Stimulated activated CD8-positive, alpha-beta memory T cell treated with anti-CD3 and anti-CD28 coated beads, Interleukin-7, amount 100 ng/mL, for 1 hour (primary cell): ENCODE measurements at places on chromosomes 11 and 22.

DNA sequence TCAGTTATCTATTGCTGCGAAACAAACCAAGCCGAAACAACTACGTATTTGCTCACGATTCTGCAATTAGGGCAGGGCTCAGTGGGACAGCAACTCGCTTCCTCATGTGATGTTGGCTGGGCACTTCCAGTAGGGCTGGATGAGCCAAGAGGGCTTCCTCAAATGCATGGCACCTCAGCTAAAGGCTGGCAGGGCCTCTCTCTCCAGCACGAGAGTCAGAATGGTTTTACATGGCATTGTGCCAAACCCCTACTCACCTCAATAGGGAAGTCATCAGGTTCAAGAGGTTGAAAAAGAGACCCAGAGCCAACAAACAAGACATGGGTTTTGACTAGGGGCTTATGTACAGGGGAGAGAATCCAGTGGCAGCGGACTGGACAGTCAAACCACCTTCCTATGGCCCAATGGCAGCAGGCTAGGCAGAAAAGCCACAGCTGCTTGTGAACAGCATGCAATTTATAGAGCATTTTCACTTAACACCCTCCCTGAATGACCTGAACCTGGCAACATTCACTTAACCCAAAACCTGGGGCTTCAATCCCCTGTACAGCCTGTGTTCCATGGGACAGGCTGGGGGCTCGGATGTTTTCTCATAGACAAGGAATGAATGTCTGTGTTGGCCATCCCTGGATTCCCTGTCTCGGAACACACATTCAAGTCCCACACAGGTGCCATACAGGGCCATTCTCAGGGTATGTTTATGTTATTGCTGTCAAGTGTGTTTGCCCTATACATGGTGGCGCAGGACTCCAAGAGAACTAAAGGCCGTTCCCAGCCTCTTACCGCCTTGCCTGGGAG lies 154.2 kb upstream of the NAV2 start:
- DNase-seq = no peak

DNA sequence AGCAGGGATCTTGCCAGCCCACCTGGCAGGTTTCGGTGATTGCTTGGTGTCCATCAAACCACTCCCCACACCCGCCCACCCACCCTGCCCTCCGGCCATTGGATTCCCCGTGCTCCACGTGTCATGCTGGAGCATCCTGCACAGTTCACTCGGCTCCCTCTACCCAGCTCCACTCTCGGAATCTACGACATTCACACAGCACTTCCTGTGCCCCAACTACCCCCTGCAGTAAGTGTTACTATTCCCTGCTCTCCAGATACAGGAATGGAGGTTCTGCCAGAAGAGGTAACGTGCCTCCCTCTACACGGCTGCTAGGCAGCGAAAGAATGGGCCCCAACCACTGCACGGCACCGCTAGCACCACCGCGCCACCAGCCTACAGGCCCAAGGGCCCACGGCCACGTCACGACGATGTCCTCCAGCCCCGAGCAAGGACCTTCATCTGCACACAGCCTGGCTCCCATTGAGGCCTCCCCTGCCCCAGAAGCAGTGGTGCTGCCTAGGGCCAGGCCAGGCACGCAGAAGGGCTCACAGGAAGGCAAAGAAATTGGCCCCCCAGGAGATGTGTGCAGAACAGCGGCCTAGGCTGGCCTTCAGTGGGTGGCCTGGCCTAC lies 27.6 kb downstream of the WNT7B start:
- no peak for DNase-seq

GRCh38 chr11:60938500-60938899 lies 13.5 kb downstream of the SLC15A3 start:
- DNase-seq = no peak

- DNase-seq = no peak
Observed at GRCh38 chr11:47331454-47332302, 20.8 kb downstream of the MYBPC3 start.

- DNase-seq = no peak
Observed at GRCh38 chr11:128879817-128880216, 11.3 kb upstream of the KCNJ5 start.

- no peak for DNase-seq
Observed at GRCh38 chr22:39247361-39247760, 2.6 kb upstream of the PDGFB start.

DNA sequence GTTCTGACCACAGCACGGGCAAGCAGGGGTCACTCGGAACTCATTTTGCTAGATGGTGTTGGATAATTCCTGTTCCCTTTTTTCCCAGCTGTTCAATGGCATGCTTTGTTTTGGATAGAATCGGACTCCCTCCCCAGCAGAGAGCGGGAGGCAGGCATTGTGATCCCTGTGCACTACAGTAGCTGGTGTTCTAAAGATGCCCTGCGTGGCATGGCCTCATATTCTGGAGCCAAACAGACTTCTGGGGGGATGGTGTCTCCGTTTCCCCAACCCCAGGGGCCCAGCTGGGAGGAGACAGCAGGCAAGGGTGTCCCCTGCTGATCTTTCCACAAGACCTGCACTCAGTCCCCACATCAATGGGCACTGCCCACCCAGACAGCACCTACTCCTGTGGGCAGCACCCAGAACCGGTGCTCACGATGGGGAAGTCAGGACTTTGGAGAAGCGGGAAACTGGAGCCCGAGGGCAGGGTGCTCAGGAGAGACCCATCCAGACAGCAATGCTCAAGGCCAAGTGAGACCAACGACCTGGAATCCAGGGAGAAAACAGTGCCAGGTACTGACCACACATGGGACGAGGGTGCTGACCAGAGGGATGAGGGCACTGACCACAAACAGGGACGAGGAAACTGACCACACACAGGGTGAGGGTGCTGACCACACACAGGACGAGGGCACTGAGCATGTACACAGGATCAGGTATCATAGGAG lies 934.9 kb downstream of the BRD1 start:
- no peak for DNase-seq

DNA sequence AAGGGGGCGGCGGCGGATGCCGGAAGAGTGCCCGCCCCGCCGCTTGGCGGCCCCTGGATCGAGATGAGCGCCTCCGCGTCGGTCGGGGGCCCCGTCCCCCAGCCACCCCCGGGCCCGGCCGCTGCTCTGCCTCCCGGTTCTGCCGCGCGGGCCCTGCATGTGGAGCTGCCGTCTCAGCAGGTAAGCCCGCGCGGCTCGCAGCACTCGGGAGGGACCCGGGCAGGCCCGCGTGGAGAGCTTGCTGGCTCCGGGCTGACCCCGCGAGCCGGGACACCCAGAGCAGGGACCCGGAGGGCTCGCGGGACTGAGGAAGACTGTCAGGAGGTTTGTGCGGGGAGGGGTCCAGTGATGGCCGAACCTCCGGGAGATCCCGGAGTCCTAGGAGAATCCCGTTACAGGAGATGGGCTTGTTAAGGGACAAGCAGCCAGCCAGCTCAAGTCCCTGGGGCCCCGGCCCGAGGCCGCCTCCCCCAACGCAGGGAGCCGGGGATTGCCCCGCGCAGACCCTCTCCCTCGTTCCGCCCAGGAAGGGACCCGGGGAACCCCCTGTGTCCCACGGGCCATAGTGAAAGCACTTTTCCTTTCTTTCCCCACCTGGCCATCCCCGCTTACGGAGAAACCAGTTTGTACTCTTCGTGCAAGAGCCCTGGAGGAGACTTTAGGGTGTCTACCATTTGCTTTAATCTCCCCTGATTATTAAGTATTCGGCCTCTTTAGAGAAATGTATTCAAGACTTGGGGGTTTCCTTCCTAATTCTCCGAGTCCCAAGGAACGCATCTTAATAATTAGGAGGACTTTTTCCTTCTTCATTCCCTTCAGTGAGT lies 547 bp downstream of the UVRAG start:
- DNase-seq = peak; percentile 2

- no peak for DNase-seq
Observed at GRCh38 chr11:107392611-107393010, 65.0 kb downstream of the CWF19L2 start.

GRCh38 chr11:57349491-57350274 lies 11.5 kb downstream of the P2RX3 start:
- DNase-seq = peak; percentile 49

DNA sequence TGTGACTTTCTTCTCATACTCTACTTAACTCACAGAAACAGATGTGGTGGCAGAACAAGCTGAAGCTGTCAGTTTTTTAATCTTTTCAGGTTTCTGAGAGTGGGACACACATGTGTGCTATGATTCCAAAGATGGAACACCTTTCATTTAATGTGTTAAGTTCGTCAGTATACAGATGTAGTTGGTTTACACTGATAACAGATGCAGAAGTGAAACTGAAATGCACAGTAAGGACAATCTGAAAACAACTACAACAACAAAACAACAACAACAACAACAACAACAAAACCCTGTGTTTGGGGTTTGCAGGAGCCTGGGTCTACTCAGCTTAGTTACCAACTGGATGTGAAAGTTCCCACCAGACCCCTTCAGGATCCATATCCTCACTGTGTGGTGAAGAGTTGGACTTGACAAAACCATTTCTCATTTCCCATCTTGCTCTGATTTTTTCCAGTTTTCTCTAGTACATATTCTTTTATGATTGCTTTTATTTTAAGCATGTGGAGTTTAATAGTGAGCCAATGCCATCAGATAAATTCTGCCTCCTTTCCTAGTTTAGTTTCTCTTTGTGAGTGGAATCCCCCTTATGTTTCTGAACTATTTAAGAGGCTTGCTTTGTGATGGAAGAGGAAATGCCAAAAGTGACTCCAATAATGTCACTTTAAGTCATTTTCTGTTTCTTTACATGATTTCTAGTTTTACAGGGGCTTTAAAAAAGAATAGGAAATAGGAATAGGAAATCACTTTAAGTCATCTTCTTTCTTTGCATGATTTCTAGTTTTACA lies 47.8 kb downstream of the ARHGAP42 start:
- no peak for DNase-seq

DNA sequence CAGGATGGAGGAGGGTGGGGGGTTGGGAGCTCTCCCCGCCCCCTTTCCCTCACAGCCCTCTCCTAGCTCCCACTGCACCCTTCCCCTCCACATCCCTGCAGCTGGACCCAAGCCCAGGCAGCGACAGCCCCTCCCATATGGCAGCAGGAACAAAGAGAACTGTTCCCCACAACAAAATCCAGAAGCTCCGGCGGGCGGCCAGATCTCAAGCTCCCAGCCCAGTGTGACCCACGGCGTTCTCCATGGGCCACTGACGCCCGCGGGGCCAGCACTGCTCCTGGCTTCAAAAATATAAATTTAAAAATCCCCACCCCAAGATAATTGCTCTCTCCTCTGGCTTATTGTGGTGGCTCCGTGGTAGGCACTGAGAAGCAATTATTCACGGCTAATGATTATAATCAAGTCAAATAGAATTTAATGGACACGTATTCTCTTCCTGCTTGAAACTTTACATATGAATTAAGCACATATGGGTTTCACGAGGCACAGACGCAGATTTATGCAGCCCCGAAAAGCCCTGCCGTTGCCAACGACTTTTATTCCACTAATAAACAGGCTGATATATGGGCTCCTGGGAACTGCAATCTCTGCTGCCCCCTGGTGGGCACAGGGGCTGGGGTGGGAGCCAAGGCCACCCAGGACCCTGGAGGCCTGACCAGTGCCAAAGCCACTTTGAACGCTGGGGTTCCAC lies 17.5 kb downstream of the MACROD1 start:
- DNase-seq = peak; percentile 42

GRCh38 chr11:62708793-62709192 lies 1.3 kb downstream of the GNG3 start:
- no peak for DNase-seq

DNA sequence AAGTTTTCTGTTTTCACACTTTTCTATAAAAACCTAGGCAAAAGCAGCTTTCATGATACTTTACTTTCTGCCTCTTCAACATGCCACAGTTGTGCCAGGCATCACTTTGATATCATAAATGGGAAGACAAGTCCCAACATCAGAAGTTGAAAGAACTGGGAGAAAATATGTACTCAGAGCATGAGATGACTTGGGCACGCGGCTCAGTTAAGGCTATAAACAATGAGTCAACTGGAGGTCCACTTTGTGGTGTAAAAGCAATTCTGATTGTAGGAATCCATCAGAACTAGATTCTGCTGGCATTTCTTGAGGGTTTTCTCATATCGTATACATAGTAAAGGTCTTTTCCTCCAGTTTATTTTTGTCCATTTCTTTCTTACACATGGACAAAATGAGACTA lies 109.7 kb upstream of the USP47 start:
- DNase-seq = no peak

DNA sequence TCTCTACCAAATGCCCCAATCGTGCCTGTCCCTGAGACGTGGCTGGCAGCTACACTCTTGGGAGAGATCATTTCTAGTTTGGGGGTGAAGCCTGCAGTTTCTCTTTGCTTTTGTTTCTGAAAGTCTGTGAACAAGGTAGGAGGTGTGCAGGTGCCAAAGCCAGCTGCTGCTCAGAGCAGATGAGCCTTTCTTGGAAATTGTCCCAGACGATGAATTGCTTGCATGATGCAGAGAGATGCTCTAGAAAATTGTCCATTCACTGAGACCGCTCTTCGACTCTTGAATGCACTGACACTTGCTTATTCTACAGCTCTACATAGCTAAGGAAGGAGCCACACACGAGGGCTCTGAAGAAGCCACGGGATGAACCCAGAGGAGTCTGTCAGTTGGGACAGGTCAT lies 225.6 kb upstream of the E2F8 start:
- DNase-seq = no peak

DNA sequence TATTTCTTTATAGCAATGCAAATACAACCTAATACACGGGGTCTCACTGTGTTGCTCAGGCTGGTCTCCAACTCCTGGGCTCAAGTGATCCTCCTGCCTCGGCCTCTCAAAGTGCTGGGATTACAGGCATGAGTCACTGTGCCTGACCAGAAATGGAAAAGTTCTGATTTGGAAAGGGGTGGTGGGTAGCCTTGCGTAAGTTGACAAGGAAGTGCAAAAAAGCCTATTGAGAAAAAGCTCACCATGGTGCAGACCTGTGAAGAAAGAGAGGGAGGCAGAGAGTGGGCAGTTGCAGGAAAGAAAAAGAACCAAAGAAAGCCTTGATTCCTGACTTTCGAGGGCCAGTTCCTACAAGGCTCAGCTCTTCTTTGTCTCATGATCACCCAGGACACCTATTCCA lies 27.1 kb downstream of the AGBL2 start:
- no peak for DNase-seq

GRCh38 chr11:75532200-75533048 lies 6.7 kb upstream of the GDPD5 start:
- DNase-seq = peak; percentile 77
